Peyer's patch (tissue), 4 donors: ENCODE measurements at places on chromosomes 4 and X.

- no peak for DNase-seq
These were observed 205.0 kb upstream of the PDE5A start for GRCh38 chr4:119833611-119834010.

DNA sequence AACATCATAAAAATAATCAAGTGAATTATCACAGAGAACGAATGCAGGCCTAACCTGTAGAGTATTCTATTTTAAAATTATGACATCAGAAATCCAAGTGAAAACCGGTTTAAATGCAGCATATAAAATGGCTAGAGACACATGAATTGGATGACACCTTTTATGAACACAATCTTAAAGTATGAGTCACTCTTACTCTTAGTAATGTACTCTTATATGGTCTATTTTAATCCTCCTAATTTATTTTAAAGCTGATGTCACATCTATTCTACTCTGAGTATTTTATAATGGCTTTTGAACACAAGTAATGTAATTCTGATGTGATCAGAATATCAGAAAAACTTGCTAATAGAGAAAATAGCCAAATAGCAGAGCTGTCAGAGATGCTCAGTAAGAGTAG, 161.4 kb upstream of the RADX start:
- DNase-seq: no peak

DNA sequence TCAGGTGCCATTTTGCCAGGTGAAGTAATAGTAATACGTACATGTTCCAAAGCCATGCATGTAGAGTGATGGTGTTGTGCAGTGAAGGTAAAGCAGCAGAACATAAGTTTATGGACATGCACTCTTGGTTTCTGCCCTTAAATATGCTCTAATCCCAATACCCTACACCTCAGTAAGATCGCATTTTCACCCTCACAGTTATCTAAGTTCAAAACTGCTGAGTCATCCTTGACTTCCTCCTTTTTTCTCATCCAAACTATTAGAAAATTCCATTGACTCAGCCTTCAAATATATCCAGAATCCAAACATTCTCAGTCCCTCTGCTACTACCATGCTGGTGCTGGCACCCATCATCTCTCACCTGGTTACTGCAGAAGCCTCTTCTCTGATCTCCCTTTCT, 652.9 kb upstream of the IGFBP7 start:
- DNase-seq: no peak

DNA sequence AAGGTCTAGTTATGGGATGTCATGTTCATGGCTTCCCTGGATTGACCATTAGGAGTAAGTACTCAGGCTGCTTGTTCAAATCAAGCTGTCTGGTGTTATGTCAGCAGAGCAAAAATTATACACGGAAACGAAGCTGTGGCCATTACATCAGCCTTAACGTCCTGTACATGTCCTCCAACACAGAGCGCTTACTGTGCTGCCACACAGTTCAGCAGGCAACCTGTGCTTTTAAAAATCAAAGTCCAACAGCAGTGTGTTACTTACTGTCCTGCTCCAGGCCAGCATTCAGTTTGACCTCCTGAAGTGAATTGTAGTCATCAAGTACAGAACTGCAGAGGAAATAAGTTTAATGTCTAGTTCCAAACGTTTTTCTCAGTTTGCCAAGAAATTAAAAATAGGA, 46.0 kb downstream of the KLHL34 start:
- DNase-seq: no peak

DNA sequence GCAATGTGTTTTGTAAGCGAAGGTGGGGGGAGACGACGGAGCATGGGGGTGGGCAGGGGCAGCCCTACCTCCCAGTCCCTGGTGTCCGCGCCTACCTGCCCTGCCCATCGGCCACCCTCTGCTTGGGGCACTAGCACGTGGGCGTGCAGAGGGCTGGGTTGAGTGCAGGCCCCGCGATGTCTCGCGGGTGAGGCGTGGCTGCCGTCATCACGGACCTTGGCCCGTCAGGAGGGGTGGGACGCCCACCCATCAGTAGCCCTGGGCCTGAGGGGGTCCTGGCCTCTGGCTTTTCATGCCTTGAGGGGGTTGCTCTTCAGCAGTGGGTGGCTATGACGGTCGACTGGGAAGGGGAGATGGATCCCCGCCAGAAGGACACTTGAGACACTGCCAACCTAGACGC, 36.1 kb upstream of the GEMIN8 start:
- DNase-seq: no peak

GRCh38 chr4:147361726-147362125, 119.2 kb upstream of the EDNRA start:
- peak; percentile 85 for DNase-seq

DNA sequence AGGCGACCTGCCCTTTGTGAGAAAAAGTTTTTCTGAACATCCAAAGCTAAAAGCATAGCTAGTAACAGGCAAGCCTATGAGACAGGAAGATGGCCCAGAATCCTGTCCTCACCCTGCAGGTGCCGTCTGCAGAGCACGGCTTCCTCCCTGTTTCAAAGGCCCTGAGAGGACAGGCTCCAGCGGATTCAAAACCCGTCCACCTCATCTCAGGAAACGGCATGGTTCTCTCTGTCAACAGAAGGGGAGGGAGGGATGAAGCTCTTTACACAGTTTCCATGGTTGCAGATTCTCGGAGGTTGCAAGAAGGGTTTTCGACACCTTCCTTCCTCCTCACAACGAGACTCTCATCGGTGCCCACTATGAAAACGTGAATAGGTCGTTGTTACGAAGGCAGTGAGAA, 8.3 kb downstream of the PPP2R3B start:
- DNase-seq: no peak

- DNase-seq: no peak
These were observed 67.4 kb downstream of the CNGA2 start for GRCh38 chrX:151801980-151802379.

GRCh38 chr4:174709526-174709925, 119.5 kb downstream of the GLRA3 start:
- no peak for DNase-seq

DNA sequence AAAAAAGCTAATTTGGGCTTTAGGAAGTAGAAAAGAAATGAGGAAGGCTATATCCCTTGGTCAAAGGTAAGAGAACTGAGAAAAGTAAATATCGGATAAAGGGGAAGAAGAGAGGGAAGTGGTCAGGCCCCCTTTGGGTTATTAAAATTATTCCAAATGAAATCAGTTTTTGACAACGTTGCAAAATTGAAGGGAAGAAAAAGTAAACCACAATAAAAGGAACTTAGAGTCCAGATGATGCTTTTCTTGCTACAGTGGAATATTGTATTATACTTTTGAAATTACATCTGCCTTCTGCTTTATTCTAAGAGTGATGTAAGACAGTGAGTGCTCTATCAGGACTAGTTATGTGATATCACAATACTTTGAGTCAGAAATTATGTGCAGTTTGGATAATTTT, 59.4 kb upstream of the RBPJ start:
- DNase-seq: no peak

DNA sequence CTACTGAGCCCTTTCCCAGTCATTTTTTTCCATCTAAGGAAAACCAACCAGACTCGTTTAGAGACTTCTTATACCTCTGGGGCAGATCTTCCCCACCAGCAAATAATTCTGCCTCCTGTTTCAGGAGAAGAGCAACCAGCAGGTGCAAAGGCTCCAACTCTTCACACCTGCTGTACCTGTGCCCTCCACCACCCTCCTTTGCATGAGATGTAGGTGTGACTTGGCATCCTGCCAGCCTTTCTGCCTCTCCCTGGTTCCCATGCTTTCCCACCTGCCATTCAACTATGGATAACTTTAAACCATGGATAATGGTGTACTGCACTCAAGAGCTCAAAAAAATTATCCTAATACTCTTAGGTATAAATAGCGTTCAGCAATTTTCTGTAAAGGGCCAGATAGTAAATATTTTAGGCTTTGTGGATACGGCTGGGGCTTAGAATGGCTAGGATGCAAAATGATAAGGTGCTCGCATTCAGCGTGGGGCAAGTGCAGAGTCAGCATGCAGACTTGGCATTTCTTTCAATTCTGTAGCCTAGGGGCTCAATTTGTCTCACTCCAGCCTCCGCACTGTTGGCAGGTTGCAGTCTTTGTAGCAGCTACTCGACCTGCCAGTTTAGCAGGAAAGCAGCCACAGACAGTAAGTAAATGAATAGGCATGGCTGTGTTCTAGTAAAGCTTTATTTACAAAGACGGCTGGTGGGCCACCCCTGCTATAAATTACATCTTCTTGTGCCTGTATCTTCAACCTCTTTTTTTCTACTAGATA, 79.8 kb downstream of the HCCS start:
- DNase-seq: no peak

GRCh38 chrX:76555816-76556215, 128.3 kb downstream of the MAGEE1 start:
- DNase-seq: no peak

GRCh38 chr4:16674082-16674481, 224.4 kb downstream of the LDB2 start:
- no peak for DNase-seq

GRCh38 chrX:13094828-13095341, 50.5 kb upstream of the FAM9C start:
- no peak for DNase-seq

DNA sequence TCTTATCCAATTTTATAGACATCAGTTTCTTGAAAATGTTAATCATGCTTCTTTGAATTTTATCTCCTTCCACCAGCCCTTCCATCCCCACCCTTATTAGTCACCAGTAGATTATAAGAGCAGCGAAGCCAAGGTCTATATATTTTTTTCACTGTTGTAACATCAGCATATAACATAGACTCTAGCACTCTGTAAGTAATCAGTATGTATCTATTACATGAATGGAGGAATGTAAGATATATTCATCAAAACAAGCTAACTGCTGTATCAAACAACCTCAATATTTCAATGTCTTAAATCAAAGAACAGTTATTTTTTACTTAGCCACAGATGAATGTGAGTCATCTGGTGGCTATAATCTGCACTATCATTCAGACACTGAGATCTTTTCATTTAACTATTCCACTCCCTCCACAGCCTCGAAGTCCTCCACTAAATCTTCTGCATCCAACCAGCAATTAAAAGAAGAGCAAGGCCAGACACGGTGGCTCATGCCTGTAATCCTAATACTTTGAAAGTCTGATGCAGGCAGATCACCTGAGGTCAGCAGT, 178.9 kb downstream of the CENPC start:
- DNase-seq: no peak

- DNase-seq: peak; percentile 78
These were observed at the start of gene CXXC4 for GRCh38 chr4:104494822-104495559. TSS of gene CXXC4 (minus strand) at chr4:104494894. CDS start at chr4:104491802, 3,092 bp downstream.

DNA sequence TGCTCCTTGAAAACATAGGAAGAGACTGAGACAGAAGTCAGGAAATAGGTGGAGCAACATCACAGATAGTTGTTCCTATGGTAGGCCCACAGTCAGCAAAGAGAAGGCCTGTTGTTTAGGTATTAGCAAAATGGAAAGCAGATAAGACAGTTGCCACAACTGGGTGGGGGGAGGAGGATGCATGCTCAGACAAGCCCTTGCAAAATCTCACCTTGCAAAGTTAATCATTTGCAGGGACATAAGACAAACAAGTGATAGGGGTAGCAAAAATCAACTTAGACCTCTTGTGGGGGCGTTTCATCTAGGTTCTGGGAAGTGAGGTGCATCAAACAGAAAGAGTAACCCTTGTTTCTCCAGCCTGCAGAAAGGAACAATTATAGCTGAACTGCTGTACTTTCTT, 30.7 kb downstream of the SERPINA7 start:
- no peak for DNase-seq

- DNase-seq: no peak
These were observed 36.5 kb downstream of the EFNB1 start for GRCh38 chrX:68865300-68865699.

- DNase-seq: no peak
These were observed 142.6 kb downstream of the EGF start for GRCh38 chr4:110055158-110055768.

- DNase-seq: no peak
These were observed 9.5 kb downstream of the GAB1 start for GRCh38 chr4:143346206-143346605.

GRCh38 chrX:129522184-129523078, 859 bp downstream of the SMARCA1 start:
- no peak for DNase-seq

GRCh38 chr4:110628663-110629213, 5.9 kb upstream of the PITX2 start:
- no peak for DNase-seq

DNA sequence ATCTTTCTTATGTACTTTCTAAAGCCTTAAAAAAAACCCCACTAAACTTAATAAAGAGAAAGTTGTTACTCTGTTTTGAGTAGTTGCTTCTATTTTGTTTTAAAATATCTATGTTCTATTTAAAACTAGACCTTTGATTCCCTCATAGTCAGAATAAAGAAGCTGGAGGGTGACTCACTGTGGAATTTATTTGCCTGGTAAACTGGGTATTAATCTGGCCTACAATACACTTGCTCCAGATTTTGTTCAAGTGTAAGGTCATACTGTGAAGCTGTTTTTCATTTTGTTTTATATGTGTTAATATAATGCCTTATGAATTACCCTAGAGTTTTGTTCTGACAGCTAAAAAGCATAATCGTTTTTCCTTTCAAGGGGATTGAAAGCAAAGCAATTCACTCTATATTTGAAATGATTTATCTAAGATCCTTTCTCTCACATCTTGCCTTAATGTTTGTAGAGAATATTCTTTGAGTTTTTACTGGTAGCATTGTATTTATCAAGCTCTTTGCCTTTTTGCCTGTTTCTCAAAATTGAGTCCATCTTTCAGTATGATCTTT, 277.4 kb upstream of the PITX2 start:
- no peak for DNase-seq

DNA sequence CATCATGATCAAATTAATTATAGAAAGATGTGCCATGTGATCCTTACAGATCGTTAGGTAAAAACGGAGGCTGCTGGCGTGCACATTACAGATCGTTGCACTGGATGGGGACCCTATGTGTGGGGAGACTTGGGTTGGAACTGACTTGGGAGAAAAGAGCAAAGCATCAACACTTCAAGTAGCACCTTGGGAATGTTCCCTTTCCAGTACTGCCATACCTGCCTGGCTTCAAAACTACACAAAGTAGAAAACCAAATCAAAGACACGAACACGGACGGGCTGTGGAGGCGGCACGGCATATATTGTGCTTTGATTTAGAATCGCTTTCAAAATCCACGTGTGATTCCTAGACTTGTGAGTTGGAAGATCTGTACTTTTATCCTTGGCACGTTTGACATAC, 898 bp downstream of the CMC4 start:
- DNase-seq: no peak

- no peak for DNase-seq
These were observed 103.3 kb upstream of the KIT start for GRCh38 chr4:54554339-54554990.

GRCh38 chr4:139314047-139314800, 11.9 kb upstream of the NDUFC1 start:
- no peak for DNase-seq

- DNase-seq: no peak
These were observed 243.6 kb downstream of the ANK2 start for GRCh38 chr4:113293043-113293560.

GRCh38 chrX:25976683-25977310, 161.3 kb upstream of the MAGEB18 start:
- DNase-seq: no peak
